Hematopoietic multipotent progenitor cell (in vitro differentiated cells): ENCODE measurements at places on chromosomes 1 and 21. TPM values are rescaled to one million over a fixed set of nuclear protein-coding genes. Genes with fewer than 3 reads are reported as not detected.

Gene ADAMTS5
- under 0.01 TPM for total RNA-seq

DNA sequence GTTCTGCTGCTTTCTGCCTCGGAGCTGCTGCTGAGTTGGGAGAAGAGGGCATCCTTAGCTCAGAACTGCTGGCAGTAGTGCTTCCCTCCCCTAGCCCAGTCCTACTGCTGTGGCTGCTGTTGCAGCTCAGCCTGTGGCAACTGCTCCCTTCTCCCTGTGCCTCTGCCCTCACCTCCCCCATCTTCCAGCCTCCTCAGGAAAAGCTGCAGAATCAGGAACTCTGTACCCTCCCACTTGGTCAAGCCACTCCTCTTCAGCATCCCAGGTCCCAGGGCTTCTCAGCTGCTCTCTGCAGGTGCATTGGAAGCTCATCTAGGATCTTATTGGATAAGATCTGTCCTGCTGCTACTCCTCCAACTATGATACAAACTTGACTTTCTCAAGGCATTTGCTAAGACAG is 316.7 kb downstream of the BRINP2 start:
- DNase-seq, result no peak

DNA sequence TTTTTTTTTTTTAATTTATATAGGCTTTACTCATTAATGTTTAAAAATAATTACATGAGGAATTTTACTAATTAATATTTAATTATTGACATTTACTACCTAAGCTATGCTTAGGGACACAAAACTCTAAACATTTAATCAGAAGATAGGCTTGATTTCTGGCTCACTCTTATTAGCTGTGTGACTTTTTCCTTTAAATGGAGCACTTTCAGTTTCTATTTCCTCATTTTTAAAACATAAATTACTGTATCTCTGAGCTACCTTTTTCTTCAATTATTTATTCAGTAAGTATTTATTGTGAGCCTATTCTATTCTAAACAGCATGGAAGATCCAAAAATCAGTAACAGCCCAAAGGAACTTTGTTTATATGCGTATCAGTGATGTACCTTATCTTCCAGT is 40.5 kb downstream of the MAP3K7CL start:
- DNase-seq, result no peak

GRCh38 chr1:20992322-20993056 is 184.2 kb downstream of the EIF4G3 start:
- DNase-seq, result no peak

GRCh38 chr1:229281339-229281926 is 10.5 kb downstream of the RAB4A start:
- DNase-seq, result no peak
